ENCODE measurements at places on chromosomes 16 and 17.

- DNase-seq: no peak
These were observed 119.6 kb upstream of the ZNF750 start for GRCh38 chr17:82959242-82959930.

- no peak for DNase-seq
These were observed at the start of gene RNF213 for GRCh38 chr17:80260791-80261158. Gene RNF213, plus strand, starts transcription at chr17:80260852. Its CDS starts 2,830 bp downstream, at chr17:80263682.

- DNase-seq: no peak
These were observed 1.7 kb upstream of the SLC13A2 start for GRCh38 chr17:28471531-28472342.

- DNase-seq: no peak
These were observed 689 bp upstream of the TBC1D24 start for GRCh38 chr16:2473999-2474876.

GRCh38 chr16:84788920-84789391, 30.8 kb upstream of the CRISPLD2 start:
- DNase-seq: no peak

DNA sequence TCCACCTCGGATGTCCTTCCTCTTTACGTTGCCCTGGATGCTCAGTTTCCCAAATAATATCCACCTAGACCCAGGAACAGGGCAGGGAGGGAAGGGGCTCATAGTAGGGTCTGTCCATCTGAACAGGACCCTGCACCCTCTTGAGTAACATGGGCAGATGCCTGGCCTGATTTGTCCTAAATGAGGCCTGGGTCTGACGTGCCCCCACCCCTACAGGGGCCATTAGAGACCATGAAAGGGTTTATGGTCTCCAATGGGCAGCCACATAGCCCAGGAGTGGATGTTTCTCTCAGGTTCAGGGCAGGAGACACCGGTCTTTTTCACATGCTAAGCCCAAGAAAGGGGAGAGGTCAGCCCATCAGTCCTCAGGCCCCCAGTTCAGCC, 6.8 kb downstream of the CACNG1 start:
- no peak for DNase-seq

GRCh38 chr17:61495161-61495857, 43.1 kb downstream of the TBX4 start:
- no peak for DNase-seq

DNA sequence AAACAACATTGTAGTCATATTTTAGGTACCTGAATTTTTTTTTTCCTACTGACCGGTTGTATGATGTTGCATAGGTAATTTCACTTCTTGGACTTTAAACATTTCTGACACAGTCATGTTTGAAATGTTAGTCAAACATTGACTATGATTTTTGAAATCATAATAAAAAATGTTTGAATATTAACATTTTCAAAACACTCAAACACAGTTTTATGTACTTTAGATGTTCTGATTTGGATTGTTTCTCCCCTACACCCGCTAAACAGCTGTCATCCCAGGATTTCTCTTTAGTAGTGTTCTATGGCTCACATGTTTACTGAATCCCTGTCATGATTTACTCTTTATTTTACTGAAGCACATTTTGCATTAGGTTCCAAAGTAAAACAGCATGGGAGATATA, 102.9 kb upstream of the NPEPPS start:
- no peak for DNase-seq

DNA sequence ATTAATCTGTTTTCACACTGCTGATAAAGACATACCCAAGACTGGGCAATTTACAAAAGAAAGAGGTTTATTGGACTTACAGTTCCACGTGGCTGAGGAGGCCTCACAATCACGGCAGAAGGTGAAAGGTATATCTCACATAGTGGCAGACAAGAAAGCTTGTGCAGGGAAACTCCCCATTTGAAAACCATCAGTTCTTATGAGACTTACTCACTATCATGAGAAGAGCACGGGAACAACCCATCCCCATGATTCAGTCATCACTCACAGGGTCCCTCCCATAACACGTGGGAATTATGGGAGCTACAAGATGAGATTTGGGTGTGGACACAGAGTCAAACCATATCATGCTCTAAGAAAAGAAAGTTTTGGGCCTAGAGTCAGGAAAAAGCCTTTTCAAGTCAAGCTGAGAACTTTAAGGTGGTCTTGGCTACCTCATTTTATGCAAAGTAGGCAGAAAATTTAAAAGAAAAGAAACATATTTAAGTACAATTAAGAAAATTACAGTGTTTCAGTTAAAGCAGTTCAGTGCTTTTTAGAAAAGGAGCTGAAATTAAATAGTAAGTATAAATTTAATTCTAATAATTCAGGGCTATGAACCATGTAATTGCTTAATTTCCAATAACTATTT, 24.9 kb upstream of the CRYM start:
- DNase-seq: no peak

DNA sequence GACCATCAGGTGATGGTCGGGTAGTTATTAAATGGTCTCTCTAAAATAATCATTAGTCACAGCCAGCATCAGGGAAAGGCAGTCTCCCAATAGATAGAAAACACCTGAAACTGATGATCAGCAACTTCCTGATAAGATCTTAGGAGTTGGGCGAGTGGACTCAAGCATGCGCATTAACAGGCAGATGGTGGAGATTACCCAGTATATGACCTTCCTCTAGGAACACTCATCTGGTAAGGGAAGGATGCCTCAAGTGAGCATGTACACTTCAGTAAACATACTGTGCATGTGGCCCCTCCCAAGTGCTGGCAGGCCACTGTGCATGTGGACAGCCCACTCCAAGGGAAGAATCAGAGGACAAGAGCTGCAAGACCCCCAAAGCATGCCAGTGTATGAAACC, 105.9 kb downstream of the ABCC12 start:
- DNase-seq: no peak

DNA sequence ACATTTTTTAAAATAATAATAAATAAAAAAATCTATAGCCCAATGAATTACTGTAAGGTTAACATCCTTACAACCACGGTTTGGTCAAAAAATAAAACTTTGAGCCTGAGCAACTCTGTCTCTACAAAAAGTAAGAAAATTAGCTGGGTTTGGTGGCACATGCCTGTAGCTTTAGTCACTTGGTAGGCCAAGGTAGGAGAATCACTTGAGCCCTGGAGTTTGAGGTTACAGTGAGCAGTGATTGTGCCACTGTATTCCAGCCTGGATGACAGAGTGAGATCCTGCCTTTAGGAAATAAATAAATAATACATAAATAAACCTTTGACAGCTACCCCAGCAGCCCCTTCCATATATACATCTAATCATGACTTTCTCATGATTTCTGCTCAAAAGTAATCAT, 26.9 kb upstream of the PHAF1 start:
- DNase-seq: no peak

DNA sequence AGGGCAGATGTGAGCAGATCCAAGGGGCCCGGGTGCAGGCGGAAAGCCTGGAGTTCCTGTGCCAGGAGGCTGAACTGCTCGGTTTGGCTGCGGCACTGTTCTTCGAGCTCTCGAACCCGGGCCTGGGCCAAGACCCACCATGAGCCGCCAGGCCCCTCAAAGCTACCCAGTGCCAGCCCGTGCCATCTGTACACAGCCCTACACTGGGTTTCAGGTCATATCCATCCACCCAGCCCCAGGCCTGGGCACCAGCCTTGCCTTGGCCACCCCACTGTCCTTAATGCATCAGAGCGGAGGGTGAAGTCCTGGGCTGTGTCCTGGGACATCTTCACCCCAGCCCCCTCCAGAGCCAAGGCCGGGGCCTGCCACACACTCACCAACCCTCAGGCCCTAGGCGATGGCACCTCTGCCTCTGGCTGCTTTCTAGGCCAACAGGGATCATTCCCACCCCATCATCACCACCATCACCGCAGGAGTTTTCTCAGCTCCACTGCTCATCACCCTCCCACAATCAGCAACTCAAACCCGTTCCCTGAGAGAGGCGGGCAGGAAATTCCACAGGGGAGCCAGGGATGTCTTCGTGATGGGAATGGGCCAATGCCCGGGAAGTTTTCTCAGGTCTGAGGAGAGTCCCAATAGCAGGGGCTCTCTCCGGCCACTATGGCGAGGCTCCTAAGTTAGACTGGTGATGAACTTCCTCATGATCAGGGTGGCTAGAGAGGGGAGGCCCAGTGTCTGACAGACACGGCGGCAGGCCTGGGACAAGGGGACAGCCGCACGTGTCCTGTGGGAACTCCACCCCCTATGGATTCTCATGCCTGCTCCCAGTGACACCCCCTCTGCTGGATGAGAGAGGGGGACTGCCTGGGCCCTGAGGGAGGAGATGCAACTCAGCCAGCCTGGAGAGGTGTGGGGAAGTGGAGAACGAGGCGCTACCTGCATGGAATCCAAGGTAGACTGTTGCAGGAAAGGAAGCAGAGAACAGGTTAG, 9.1 kb downstream of the TSPOAP1 start:
- no peak for DNase-seq

DNA sequence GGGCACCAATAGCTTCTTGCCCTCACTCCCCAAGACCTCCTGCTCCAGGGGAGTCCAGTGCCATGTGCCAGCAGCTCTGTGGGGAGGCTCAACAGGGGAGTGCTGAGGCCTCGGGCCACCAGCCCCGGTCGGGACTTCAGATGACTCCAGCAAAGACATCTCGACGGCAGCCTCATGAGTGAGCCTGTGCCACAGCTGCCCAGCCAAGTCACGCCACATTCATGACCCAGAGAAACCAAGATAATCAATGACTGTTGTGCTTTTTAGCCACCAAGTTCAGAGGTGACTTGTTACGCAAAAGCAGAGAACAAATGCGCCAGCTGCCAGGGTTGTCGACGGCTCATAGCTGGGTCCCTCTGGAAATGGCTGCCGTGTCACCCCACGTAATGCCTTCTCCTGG, 157.5 kb downstream of the BANP start:
- no peak for DNase-seq

GRCh38 chr16:76278086-76278485, 885 bp downstream of the CNTNAP4 start:
- DNase-seq: no peak

DNA sequence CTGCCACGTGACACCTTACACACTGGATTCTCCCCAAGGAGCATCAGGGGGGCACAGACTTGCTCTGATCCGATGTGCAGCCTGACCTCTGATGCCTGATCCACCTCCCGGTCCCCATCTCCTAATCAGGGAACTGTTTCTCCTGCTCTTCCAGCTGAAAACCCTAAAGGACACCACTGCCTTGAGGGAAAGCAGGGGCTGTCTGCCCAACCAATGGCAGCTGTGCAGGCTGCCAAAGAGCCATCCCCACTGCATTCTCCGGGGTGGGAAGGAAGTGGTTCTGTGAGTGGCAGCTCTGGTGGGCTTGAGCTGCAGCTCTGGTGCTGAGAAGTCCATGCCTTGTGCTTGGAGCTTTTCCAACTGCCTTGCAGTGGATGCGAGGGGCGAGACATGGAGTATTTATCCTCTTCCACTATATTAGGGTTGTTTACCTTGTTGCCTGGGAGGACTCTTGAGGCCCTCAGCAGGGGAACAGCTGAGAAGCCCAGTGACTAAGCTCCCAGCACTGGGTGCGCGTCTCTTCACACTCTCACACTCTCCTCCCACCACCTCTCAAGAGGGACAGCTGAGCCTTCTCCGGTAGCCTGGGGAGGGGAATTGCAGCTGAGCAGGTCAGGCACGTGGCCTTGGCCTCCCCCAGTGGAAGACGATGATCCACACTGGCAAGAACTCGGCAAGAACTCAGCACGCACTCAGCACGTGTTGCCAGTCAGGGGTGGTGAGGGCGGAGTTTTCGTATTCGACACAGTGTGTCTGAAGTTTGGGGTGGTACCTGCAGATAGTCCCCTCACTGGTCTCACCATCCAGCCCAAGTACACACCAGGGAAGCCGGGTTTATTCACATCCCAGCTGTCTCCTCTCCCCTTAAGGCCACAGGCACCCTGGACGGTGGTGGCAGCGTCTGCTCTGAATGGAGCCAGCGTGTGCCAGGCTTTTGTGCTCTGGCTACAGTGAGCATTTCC, 21.1 kb upstream of the SPATA32 start:
- no peak for DNase-seq

DNA sequence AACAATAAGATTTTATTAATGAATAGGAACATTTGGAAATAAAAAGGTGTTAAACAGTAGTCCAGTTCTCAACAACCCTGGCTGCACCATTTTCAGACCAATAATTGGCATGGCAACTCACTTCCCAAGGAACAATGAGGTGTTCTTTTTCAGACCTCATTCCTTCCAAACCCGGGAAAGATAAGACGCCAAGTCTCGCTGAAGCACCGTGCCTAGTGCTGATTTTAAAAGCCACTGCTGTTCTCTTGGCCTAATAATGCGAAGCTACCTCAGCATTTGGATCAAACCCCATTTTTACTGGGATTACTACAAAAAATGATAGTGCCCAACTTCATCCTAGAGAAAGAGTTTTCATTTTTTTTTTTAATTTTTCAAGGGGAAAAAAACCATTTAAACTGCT, 75.2 kb upstream of the NOL11 start:
- DNase-seq: no peak

DNA sequence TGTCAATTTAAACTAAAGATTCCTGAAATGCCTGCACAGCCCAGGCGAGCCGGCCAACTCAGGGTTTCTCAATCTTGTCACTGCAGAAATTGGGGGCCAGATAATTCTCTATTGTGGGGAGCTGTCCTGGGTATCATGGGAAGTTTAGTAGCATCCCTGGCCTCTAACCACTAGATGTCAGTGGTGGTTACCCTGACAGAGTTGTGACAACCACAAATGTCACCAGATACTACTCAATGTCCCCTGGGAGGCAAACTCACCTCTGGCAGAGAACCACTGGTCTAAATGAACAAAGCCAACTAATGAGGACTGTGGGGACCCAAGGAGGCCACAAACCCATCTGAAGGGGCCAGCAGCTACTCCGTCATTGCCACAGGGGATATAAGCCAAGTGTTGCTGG, 90.9 kb downstream of the MYH11 start:
- peak; percentile 66 for DNase-seq

GRCh38 chr17:68835071-68835470, 120.1 kb downstream of the ABCA8 start:
- no peak for DNase-seq

DNA sequence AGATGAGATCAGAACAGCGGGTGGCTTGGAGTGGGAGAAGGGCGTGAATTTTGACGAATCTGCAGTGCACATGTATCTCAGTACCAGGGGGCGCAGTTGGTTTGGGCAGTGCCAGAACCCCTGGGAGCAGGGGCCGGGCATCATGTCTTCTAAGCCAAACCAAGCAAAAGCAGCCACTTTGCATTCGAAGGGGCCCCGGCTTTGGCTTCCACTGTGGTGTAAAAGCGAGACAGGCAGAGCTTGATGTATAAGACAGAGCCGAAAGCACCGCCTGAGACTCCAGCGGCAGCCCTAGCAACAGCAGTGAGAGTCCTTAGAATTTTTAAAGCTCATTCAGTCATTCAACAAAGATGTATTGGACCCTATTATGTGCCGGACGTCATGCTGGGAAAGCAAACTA, 3.8 kb upstream of the XYLT1 start:
- DNase-seq: no peak

- no peak for DNase-seq
These were observed 29.0 kb upstream of the ADORA2B start for GRCh38 chr17:15915961-15916360.

- peak; percentile 100 for DNase-seq
These were observed 6.8 kb downstream of the ZNF267 start for GRCh38 chr16:31880322-31880979.

- DNase-seq: no peak
These were observed 57.2 kb downstream of the MEOX1 start for GRCh38 chr17:43604549-43604948.

- DNase-seq: no peak
These were observed 28.4 kb downstream of the UBALD1 start for GRCh38 chr16:4586291-4586690.

- DNase-seq: no peak
These were observed 42.2 kb downstream of the DNAH9 start for GRCh38 chr17:11640463-11640814.

Data from Kasumi-1 (cell line).